ENCODE measurements at places on chromosomes 12 and 14.

DNA sequence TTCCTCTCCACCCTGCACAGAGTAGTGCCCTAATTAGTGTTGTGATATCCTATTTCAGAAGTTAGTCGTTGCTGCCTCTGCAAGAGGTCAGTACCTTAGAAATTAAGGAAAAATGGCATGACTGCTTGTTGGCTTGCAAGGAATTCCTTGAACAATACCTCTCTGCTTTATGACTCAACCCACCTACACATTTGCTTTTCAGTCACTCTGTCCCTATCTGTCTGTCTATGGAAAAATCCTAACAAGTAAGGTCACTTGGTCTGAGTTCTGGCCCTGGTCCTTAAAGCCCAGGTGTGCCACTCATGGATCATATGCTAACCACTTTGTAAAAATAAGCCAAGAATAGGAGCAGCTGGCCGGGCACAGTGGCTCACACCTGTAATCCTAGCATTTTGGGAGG, 116.4 kb upstream of the ATF1 start:
- no peak for DNase-seq

GRCh38 chr14:77040741-77041653, 12.5 kb upstream of the IRF2BPL start:
- peak; percentile 48 for DNase-seq

- no peak for DNase-seq
Observed at GRCh38 chr14:33114331-33114730, 175.7 kb downstream of the NPAS3 start.

DNA sequence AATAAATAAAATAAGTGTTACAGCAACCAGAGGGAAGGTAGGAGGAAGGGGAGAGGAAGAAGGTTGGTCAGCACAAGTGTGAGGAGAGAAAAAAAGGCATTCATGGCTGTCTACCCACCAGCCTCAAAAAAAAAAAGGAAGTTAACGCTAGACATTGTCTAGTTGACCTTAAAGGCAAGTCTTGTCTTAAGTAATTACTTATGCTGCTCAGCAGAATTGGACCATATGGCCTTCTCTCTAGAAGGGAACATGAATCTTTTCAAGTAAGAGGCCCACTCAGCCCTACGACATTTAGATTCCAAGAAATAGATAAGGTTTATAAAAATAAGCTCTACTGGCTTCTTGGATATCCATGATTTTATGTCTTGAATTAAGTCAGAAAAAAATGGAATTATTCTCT, 172.7 kb downstream of the ETNK1 start:
- no peak for DNase-seq

GRCh38 chr12:124910561-124911478, 3.6 kb downstream of the UBC start:
- DNase-seq, result no peak

- no peak for DNase-seq
Observed at GRCh38 chr12:91801048-91801447, 344.6 kb downstream of the BTG1 start.

DNA sequence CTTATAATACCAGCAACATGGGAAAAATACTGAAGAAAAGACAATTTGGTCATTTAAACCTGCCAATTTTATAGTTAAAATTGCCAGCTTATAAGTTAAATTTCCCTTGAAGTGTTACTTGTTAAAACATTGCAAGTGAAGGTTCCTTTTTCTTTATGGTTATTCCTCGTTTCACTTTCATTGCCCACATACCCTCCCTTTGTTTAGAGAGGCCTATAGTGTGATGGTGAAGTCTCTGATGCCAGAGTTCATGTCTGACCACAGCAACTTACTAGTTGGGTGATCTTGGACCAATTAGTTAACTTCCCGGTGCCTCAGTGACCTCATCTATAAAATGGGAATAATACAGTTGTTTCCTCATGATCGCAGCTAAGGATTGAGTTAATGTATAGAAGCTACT, 173.5 kb downstream of the ANO6 start:
- DNase-seq, result no peak

GRCh38 chr12:55629058-55629841, 7.4 kb upstream of the OR10P1 start:
- no peak for DNase-seq

DNA sequence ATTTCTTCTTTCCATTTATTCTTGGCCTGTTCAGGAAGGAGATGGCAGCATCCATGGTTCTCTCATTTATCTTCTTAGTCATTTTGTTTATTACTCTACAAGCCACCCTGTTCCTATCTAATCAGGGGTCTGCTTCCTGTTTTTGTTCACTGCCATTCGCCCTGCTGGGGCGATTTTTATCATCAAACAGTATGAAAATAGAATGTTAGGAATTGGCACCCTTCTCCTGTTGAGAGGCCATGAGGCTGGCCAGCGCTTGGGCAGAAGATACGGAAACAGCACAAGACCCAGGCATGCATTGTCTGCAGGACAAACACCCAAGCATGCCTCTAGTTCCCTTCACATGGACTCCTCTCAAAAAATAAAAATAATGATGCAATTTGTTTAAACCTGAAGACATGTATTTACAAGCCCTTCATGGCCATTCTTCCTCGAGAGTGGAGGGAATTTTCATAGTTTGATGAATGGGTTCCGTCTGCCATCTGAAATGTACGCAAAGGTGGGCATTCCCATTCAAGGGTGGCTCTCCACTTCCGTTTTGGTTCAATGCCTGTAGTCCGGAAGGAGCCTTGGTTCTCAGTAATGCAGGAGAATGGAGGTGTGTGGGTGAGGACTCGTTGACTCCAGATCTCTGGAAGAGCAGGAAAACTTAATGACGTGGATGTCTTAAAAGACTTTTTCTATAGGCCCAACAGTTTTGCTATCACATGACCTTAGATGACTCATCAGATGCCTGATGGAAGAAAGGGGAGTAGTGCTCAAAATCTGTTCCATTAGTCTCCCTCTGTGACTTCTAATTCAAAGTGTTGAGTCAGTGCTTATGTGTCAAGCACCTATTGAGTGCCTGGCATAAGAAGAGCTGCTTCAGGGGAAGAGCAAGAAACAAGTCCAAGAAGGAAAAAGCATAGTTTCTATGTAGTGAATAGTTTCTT, 252.4 kb upstream of the TBX3 start:
- no peak for DNase-seq

DNA sequence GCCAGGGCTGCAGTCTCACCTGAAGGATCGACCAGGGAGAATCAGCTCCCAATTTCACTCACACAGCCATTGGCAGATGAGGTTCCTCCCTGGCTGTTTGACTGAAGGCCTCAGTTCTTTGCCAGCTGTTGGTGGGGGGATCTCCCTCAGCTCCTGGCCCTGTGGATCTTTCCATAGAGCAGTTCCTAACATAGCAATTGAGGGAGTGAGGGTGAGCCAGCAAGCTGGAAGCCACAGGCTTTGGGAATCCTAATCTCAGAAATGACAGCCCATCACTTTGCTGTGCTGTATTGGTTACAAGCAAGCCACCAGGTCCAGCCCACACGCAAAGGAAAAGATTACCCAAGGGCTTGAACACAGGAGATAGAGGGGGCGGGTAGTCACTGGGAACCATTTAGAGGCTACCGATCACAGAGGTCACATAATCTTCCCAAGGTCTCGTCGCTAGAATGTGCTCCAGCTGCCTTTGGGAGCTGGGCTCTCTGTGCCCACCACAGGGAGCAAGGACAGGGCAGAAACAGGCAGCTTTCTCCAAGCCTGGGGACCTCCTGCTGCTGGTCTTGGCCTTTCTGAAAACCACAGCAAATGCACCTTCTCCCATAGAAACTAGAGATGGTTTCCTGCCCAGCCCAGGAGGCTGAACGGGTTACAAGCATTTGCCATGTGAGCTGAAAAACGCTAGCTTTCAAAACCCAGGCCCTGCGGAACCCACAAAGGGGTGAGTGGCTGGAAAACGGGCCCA, 4.6 kb upstream of the OTUB2 start:
- DNase-seq, result no peak

DNA sequence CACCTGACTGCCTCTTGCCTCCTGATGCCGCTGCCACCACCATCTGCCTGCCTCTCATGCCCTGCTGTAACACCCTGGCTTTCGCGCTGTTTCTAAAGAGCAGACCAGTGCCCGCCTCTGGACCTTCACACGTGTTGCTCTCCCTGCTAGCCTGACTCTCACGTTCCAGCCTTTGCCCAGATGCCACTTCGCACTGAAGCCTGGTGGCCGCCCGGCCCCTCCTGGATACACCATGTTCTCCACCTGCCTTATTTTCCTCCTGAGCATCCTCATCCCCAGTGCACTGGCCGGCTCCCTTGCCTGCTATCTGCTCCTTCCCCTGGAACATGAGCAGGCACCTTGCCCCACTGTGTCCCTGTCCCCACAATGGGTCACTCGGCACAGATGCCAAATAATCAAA, 146.5 kb downstream of the PIWIL1 start:
- no peak for DNase-seq

DNA sequence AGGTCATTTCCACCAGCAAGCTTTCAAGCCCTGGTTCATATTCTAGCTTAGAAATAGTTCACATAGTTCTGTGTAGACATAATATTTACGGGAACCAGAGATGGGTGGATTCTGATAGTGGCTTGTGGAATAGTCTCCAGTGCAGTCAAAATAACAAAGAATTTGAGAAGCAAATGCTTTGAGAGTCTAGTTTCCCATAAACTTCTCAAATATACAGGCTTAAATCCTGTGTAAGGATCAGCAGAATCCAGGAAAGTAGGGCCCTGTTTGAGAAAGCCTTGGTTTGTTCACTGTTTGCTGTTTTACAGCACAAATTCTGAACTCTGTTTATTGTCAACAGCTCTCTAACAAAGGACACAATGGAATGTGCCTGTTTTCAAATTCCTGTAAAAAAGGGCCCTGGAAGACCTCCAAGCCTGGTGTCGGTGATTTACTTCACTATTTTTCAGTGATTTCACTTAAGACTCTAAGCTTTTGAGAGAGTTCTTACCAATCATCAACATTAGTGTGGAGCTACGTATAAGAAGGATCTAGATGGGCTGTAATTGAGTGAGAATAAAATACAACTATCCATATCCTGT, 11.4 kb upstream of the FOS start:
- no peak for DNase-seq

- DNase-seq, result no peak
Observed at GRCh38 chr12:93589081-93589480, 16.6 kb downstream of the SOCS2 start.

DNA sequence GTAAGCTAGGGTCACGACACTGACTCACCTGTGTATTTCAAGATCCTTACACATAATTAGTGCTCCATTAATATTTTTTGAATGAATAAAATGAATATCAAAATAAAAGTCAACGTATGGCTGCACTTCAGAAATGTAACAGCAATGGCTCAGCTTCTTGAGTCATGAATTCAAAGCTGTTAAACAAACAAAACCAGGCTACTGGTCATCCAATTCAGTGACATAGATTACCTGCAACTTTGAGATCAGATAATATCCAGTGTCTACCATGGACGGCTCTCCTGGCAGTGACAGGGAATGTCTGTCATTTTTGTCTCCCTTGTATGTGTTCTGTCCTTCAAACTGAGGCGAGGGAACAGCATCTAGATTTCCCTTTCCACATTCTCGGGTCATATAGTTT, 225.6 kb downstream of the EFCAB11 start:
- no peak for DNase-seq

GRCh38 chr12:54418441-54419087, 502 bp downstream of the ITGA5 start:
- no peak for DNase-seq

GRCh38 chr12:120406069-120406468, 31.8 kb upstream of the COX6A1 start:
- DNase-seq, result no peak

DNA sequence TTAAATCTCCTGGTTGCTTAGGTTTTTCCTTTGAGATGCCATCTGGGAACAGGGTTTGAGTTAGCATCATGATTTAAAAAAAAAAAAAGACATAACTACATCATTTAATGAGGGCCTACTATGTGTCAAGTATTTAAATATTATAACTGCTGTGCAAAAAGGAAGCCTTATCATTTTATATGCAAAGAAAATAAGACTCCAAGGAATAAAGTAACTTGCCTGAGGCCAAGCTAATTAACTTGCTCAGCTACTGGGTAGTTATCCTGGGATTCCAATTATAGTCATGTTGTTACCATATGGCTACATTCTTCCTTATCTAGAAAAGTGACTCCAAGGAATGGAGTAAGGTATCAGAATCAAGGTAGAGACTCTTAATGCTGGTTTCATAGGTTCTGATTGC, 123.5 kb downstream of the SLC41A2 start:
- no peak for DNase-seq

DNA sequence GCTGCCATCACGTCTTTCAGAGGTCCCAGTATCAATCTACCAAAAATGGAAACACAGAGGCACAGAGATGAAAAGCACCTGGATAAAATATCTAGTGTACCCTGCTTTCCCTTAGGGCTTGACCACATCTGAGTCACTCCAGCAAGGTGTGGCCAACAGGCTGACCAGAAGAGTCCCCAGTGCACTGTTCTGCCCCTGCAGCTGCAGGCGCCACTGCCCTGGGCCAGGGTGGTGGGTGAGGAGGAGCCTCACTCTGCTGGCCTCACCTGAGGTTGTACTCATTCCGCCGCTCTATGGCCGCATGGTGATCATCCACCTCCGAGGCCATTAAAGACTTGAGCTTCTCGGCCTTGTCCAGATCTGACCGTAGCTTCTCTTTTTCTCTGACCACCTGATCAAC, 60.4 kb downstream of the NIN start:
- no peak for DNase-seq

DNA sequence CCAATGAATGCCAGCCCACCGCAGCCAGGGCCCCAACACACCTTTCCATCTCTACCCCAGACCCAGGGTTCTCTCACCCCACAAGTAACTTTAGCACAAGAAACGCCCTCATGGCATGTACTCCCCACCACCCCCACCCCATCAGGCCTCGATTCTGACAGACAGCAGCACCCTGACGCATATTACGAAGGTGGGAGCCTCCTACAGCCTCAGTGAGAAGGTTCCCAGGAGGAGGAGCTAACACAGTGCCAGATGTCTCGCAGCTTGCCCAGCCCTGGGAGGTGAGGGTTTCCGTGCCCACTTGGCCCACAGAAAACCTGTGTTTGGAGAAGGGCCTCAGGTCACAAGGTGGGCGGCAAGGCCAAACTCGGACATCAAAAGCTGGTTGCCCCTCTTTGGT, 32.4 kb downstream of the CCDC88C start:
- no peak for DNase-seq

DNA sequence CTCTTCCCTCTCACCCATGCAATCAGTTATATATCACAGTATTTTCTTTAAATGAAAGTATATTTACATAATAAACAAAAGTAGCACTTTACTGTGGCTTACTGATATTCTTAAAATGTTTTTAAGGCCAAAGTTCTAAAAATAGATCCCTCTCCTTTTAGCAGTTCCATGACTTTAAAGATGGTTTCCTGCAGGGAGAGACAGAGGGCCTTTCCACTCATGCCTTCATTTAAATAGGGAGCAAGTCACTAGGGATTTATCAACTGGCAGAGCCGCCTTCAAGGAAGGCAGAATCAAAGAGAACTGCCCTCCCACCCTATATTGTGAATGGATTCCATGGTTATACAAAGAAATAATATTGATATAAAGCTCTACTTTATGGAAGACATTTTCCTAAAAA, 55.5 kb downstream of the DUSP16 start:
- DNase-seq, result no peak

DNA sequence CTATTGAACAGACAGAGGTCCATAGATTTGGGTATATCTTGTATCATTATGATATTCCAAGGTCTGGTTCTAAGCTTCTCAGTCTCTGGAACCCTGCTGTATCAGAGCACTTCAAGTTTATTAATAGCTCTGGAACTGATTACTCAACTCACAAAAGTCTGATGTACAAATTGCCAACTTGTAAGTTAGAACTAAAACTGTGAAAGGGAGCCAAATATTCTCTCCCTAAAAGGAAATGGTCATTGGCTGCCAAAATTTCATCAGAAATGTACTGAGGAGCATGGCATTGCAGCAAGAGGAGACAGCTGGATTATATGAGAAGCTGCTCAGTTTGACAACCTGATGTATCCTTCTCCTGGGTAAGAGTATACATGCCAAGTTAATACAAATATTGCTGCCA, 828.8 kb upstream of the SEL1L start:
- no peak for DNase-seq

All from NCI-H526 treated with DMSO at 0.1 percent for 48 hours (cell line).